Right lobe of liver (tissue), 6 donors: ENCODE measurements at places on chromosomes 3 and 15. TPM values are rescaled to one million over a fixed set of nuclear protein-coding genes. Genes with fewer than 3 reads are reported as not detected.

The TMC3 gene
- not detected for total RNA-seq

The LRRC34 gene
- total RNA-seq: 0.06 TPM

The SCN11A gene
- 0.18 TPM for total RNA-seq

The AHSG gene
- total RNA-seq: 718 TPM

The TIMP4 gene
- 2.2 TPM for total RNA-seq

The KNG1 gene
- total RNA-seq: 1,149 TPM

The NPAP1 gene
- total RNA-seq: 0.02 TPM

The KLHL18 gene
- total RNA-seq: 4.3 TPM

The GABRB3 gene
- total RNA-seq: 1.7 TPM

The FAM81A gene
- total RNA-seq: not detected

The SEMA6D gene
- 2.3 TPM for total RNA-seq

The SLC12A8 gene
- total RNA-seq: 20.1 TPM

The GNAT1 gene
- total RNA-seq: not detected

The UBA3 gene
- 17.2 TPM for total RNA-seq

The NEK10 gene
- 2.2 TPM for total RNA-seq

The ANKRD63 gene
- not detected for total RNA-seq

The PTPRG gene
- 14.2 TPM for total RNA-seq

The ZNF662 gene
- total RNA-seq: 1.6 TPM

The SERPINI2 gene
- not detected for total RNA-seq
